Bronchial epithelial cell (primary cell): ENCODE measurements at places on chromosomes 3 and 15.
A peak's percentile ranks its signal among the peaks of the same experiment; 100 is the strongest.

DNA sequence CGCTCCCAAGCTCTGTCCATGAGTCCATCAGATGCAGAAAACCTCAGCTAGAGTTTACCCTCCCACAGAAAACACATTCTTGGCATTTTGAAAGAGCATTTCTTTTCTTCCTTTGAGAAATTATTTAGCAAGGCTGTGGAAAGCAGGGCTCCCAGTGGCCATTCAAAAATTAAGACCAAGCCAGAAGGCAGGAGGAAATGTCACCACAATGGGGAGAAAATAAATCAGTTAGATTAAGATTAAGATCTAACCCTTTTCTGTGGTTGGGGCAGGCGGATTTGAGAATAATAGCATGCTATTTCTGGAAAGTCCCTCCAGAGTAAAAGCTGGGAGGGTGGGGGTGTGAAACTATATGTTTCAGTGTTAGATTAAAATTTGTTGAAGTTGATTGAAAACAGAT is 20.2 kb downstream of the LRIG1 start:
- no peak for DNase-seq

DNA sequence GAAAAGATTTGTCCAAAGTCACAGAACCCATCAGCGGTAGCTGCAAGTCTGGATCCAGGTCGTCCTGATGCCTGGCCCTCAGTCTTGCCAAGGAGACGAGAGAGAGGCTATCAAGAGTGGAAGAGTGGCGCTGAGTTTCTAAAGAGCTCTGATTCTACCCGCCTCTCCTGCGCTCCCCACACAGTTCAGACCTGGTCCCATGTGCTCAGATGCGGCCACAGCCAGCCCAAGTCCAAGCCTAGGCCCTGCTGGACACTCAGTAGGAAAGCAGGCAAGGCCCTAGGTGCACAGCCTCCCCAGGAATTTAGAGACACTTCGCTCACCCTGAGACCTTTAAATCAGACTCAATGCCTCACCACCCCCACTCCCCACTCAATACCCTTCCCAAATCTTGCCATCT is 32.4 kb downstream of the CCDC12 start:
- DNase-seq: no peak

- DNase-seq: no peak
These were observed 241.7 kb upstream of the ICE2 start for GRCh38 chr15:60720493-60721256.

DNA sequence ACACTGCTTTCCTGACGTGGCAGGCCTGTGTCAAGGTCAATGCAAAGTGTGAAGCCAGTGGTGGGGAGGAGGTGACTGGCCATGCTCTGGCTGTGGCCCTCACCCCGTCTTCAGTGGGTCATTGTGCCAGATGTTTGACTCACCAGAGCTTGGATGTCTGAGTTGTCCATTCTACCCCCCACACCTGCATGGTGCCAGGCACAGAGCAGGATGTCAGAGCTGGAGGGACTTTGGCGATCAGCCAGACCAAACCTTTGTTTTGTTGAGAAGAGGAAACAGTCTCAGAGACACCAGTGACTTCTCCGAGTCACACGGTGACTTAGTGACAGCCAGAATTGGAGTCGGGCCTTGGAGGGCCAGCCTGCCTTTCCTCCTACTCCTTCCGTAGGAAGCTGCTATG is 49.5 kb downstream of the SMAD6 start:
- DNase-seq: no peak

DNA sequence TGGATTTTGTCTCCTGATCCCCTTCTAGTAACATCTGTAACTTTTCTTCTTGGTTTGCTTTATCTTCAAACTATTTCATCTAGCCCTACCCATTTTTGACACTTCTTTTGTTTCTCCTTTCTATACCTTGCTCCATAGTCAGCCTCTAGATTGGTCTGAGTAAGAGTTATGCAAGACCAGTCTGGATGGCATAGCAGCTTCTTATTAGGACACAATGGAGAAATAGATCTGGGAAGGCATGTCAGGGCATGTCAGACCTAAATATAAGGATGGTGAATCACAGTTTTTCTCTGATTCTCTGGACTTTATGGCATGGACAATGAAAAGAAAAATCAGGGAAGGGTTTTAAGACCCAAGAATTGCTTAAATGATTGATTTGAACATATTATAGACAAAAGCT is 452.5 kb downstream of the RAP2B start:
- peak; percentile 99 for DNase-seq

DNA sequence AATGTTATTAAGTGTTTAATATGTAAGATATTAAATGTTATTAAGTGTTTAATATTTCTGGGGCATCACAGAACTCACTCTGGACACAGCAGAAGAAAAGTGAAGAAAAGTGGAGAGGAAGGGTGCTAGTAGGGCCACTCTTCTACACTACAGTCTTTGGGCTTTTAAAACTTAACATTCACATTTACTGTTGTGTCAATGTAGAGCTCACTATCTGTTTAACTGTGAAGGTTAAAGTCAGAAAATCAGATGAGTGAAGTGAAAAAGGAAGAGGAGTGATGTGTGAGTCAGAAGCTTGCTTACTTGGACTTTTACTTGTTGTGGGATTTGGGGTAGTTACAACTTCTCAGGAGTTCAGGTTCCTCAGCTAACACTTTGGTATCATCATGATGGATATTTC is 145.3 kb upstream of the DNAJC19 start:
- no peak for DNase-seq
